Activated naive CD4-positive, alpha-beta T cell treated with anti-CD3 and anti-CD28 coated beads, Interleukin-2, amount 50 U/mL, for 16 hours (primary cell): ENCODE measurements at places on chromosomes 4 and X.
A peak's percentile ranks its signal among the peaks of the same experiment; 100 is the strongest.

GRCh38 chr4:95732061-95732460 lies 107.8 kb upstream of the PDHA2 start:
- DNase-seq = no peak

- no peak for DNase-seq
These were observed 47.5 kb upstream of the WDR19 start for GRCh38 chr4:39134683-39135306.

DNA sequence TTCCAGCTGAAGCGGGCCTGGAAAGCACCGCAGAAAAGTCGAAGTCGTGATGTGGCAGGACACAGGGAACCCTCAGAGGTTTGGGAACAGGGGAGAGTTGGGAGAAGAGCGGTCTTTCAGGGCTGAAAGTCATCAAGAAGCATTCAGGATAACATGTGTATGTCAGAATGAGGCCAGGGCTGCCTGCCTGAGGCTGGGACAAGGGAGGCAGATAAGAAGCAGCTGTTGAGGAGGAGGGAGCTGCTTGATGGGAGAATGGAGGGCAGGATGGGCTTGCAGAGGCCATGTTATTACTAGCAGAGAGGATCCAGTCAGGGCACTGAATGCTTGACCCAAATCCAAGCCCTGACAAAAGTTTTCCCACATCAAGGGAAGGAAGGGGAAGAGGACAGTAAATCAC lies 132.0 kb downstream of the ATG4A start:
- no peak for DNase-seq

DNA sequence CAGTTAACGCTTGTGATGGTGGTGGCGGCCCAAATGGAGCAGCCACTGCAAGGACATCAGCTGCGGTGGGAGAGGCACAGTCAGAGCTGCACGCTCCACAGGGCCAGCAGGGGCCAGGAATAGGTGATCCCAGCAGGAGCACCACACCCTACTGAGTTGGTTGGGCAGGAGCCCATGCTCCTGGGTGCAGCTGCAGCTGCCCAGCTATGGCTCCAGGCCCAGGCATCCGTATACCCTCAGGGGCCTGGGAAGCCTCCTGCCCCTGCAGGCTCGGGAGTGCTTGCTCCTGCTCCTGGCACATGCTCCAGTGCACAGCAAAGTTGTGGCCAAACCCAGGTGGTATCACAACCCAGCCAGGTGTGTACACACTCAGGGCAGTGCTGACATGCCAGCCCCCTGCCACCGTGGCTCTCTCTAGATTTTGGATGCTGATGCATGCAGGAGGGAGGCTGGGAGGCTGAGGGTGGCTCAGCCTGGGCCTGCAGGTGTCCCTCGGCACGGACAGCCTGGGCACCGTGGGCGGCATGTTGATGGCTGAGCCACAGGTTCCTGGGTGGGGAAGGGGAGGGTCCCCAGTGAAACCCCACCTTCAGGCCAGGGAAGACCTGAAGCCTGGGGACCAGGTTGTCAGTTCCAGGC lies 150.2 kb downstream of the CXXC4 start:
- DNase-seq = no peak

DNA sequence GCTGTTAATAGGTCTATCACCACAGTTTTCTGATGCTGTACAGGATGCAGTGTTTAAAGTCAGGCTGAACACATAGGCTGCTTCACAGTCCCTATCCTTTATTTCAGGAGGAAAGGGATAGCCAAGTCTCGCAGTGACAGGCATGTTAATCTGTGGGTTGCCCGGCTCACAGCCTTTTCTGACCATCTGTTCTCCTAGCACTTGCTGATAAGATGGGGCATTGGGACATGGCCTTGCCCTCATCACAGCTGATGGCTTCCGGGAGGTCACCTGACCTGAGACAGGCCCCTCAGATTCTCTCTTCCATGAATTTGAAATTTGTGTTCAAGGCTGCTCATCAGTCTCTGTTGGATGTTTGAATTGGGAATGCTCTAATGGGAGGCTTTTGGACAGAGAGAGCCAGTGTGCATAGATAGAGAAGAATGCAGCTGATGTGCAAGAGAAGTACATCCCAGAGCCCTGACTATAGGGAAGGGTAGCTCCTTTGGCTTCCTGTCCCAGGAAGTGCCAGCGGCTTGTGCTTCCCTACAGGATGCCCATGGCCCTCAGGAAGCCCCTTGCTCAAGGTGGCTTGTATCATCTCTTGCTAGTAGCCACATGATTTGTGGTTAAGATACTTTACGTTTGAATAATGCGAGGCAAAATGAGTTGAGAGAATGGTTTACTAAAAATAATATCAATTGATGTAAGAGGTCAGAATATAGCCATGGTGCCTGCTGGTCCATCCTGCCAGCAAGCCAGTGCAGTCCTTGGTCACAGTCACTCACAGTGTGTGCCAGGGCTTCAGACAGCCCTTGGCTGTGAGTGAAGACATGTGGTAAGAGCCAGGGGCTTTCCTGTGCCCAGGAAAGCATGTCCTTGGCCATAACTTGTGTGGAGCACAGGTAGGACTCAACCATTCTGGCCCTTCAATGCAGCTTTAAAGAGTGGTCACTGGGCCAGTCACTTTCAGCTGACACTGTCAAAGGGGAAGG lies 88.6 kb downstream of the TSPAN7 start:
- no peak for DNase-seq

- no peak for DNase-seq
These were observed 1.0 kb downstream of the LRP2BP start for GRCh38 chr4:185394568-185395237.

DNA sequence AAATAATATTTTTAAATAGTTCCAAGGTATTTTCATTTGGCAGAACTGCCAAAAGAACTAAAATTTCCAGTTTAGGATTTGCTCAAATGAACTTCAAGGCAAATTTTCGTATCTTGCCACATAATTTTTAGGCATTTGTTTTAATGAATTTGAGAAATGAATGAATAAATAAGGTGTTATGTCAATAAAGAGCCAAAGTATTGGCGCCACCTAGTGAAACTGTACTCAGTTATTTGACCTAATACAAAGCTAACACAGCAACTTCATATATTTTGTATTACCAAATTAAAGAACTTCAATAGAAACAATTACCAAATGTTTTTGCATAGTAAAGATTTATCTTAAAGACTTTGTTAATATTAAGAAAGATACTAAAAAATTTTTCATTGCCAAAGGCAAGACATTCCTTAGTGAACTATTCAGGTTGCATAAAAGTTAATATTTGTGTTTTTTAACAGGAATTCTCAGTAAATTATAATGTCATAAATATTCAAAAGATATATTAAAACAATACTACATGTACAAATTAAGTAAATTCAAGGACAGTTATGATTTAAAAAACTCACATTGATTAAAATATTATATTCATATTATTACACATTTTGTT lies 50.3 kb downstream of the STPG2 start:
- DNase-seq = no peak

GRCh38 chrX:23729214-23729613 lies 13.9 kb downstream of the ACOT9 start:
- DNase-seq = no peak

DNA sequence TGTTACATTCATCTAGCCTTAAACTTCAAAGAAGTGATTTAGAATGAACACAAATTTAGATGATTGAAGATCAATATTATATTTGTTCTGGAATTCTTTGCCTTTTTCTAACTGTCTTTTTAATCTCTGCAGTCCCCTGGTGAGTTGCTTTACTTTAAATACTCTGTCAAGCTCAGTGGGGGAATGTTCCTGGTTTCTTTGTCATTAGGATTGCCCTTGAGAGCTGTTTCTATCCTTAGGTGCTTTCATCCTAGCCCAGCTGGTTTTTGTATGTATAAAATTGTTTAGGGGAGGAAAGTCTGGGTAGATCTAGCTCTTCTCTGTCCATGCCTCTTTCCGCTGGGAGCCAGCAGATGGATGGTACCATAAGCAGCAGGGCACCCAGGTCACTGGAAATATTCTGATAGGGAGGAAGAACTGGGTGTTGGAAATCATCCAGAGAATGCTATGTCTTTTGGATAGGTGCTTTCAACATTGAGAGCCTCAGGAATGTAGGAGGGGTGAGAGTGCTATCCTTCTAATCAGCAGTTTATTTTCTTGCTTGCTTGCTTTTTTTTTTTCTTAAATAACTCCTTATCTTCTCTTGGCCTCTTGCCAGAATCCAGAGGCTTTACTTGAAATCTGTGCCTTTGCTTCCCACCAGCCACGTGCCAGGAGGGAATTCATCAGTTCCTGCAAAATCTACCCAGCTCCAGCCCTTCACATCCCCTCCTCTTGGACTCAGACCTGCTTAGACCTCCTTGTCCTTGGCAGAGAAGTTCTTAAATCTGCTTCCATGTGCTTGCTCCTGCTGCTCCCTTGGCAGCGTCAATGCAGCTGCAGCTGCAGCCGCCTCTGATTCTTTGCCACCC lies 215.3 kb upstream of the ANXA3 start:
- DNase-seq = no peak

DNA sequence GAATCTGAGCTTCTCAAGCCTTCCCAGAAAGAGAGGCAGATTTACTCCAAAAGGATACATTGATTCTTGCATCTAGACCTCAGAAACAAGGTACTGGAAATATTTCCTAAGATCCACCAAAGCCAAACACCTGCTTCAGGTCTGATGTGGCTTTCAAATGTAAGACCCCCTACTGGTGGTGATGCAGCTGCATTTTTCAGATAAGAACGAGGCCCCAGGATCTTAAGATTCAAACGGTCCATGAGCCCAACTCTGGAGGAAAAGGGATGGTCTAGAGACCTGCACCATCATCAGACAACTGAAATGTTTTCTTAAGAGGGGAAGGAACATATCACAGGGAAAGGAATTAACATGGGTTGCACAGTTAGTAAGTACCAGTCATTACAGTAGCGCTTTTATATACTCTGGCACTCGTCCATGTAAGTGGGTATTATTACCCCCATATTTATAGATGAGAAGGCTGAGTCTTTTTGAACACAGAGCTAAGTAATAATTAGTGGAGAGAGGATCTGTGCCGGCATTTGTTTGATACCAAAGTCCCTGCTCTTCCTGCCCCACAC lies 73.7 kb downstream of the LEF1 start:
- no peak for DNase-seq

DNA sequence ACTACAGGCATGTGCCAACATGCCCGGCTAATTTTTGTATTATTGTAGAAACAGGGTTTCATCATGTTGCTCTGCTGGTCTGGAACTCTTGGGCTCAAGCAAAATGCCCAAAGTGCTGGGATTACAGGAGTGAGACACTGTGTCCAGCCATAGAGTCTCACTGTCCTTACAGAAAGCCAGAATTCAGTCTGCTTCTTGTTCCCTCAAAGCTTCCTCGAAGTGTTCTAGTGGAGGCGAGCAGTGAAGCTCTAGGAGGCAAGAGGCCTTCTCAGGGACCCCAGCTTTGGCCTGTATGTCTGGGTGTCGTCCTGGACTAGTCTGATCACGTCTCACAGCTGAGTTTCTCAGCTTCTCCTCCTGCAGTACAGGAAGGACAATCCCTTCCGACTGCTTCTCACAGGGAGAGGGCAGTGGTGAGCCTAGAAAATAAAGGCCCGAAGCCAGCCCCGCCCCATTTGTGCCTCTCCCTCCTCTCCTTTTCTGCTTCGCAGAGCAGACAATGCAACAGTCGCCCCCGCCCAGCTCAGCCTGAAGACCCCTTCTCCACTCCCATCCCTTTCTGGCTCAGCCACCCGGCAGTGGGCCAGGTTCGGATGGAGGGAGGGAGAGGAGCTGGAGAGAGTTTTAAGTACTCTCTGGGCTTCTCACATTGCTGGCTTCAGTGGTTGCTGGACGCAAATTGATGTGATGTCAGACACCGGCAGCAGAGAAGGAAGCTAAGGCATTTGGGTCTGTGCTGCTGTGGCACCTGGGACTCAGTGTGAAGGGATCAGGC lies 11.1 kb upstream of the FAM3A start:
- peak; percentile 65 for DNase-seq

DNA sequence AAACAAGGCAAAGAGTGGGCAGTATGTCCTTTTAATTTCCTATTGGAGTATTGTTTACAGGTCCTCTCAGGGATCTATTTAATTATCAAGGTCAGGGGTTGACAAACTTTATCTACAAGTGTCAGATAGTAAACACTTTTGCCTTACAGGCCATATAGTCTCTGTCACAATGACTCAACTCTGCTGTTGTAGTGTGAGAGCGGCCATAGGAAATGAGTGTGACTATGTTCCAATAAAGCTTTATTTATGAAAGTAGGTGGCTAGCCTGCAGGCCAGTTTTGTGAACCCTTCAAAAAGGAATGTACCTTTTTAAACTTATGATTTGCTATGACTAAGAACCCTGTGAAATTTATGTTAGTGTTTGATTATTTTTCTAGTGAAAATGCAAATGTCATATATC lies 156.1 kb downstream of the GPAT3 start:
- no peak for DNase-seq

- no peak for DNase-seq
These were observed 126.8 kb downstream of the NFKB1 start for GRCh38 chr4:102627831-102628523.

GRCh38 chrX:141701072-141701471 lies 2.5 kb upstream of the SPANXD start:
- no peak for DNase-seq

- no peak for DNase-seq
These were observed 12.1 kb downstream of the ACSL4 start for GRCh38 chrX:109720947-109721346.

- no peak for DNase-seq
These were observed 142.3 kb downstream of the SHROOM4 start for GRCh38 chrX:50671661-50672060.

GRCh38 chr4:41154010-41154813 lies 60.1 kb downstream of the APBB2 start:
- no peak for DNase-seq

GRCh38 chrX:20767346-20767745 lies 500.6 kb upstream of the RPS6KA3 start:
- no peak for DNase-seq

DNA sequence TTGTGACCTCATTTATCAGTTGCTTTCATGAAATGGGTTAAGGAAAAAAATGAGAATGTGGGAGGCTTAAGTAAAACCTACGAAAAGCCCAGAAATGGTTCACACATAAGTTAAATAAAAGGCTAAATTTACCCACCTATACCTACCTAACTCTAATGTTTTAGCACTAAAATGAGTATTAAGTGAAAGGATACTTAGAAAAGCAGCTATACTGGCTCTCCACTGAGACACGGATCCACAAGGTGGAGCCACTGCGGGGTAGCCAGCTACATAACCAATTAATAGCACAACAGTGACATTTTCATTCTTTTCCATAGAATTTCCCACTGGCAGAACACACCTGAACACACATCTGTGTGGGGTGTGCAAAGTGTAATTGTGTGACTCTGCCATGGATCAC lies 101.9 kb downstream of the MAML3 start:
- DNase-seq = peak; percentile 48

GRCh38 chr4:159400558-159401225 lies 297.8 kb downstream of the RAPGEF2 start:
- no peak for DNase-seq

GRCh38 chr4:48042979-48043461 lies 26.4 kb downstream of the NIPAL1 start:
- DNase-seq = no peak

DNA sequence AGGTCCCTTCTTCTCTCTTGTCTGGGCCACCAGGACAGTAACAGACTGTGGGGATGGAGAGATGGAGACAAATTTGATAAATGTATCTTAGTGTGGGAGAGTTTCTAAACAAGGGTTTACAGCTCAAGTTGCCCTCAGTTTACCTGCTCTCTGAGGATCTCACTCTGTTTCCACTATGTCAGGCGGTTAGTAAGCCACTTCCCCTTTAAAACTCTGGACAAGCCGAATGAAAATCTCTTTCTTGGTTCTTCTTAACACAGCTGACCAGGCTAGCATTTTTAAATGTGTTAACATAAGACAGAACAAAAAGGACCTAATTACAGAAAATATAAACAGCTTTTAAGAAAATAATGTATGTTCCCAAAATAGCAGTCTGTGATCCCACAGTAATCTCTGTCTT lies 2.9 kb upstream of the SCARB2 start:
- no peak for DNase-seq

- no peak for DNase-seq
These were observed 128.1 kb upstream of the HPF1 start for GRCh38 chr4:169885893-169886292.
